ENCODE measurements at places on chromosomes 6 and 20.

DNA sequence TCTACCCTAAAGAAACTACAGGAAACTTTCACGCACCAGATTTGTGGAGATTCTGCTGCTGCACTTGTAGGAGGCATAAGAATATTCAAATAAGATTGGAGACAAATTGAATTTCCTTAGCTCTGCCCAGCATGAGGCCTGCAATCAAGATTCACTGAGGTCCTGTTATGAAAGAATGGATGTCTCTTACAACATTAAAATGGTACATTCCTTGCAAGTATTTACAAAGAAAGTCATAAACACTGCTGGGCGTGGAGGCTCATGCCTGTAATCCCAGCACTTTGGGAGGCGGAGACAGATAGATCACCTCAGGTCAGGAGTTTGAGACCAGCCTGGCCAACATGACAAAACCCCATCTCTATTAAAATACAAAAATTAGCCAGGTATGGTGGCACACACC lies 74.0 kb upstream of the MAP3K4 start:
- no peak for DNase-seq

- no peak for DNase-seq
Measured at GRCh38 chr20:32638848-32639247, 34.9 kb downstream of the C20orf203 start.

- no peak for DNase-seq
Measured at GRCh38 chr6:74320715-74321114, 624.7 kb downstream of the CD109 start.

DNA sequence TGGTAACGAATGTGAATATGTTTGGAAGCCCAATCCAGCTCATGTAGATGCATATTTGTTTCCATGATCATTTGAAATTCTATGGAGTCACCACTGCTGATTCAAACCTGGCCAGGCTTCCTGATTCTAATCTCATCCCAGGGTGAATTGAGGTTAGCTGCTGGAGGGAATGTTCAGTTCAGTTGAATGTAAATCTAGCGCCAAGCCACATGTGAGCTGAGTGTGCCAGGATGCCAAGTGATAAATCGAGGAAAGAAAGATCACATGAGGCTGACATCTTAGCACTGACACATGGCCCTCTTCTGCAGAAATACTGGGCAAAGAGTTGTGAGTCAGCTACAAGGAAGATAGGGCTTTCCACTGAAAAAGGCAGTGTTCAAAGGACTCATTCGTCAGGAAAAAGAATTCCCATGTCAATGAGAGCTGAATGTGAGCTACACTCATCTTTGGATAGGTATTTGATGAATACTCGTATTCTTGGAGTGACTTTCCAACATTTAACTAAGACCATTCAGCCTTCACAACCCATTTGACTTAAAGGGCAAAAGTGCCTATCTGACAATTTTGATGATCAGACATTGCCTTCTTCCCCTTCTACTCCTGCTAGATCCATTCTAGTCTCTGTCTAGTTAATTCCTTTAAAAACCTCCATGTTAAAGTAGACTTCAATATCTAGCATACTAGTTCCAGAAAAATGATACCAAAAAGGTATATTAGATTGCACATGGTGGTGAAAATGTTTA lies 172.1 kb downstream of the MTFR2 start:
- no peak for DNase-seq

DNA sequence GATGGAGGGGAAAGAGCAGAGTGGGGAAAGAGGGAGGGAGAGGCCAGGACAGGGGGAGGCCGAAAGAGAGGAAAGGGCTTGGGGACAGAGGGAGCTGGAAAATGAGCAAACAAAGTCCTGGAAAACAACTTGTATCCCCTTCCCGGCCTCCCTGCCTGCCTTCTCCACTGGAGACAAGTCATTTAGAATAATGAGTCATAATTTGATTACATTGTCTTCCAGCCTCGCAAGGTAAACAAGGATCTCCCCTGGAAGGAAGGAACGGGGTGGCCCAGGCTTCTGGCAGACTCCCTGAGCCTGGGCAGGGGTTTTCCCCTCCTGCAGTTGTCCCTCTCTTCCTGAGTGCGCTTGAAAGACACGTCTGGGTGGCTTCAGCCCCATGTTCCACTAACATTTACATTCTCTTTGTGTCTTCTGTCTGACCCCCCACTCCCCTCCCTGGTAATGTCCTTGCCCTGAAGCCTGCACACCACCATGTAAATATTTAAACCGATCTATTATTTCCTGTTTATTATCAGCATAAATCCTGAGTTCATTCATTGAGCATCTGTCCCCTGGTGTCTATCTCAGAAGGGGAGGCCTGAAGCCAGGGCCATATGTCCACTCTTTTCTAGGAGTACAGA lies 12.1 kb upstream of the MRPS18A start:
- DNase-seq, result peak; percentile 58

DNA sequence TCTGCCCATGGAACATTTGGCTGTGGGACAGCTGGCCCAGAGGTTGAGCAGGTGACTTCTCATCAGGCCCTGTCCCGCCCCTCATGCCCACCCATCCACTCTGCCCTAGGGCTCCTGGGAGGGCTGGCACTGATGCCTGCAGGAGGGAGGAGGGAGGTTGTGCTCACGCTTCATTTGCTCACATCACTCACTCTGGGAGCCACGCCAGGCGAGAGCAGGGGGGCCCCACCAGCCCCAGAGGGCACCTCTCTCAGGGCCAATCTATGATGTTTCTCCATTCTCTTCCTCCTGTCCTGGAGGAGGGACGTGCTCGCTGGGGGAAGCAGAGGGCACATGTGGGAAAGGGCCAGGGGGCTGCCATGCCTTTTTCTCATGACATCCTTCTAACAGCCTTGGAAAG lies 10.9 kb upstream of the GLP1R start:
- DNase-seq, result no peak

GRCh38 chr6:111841822-111842221 lies 31.4 kb downstream of the FYN start:
- no peak for DNase-seq

DNA sequence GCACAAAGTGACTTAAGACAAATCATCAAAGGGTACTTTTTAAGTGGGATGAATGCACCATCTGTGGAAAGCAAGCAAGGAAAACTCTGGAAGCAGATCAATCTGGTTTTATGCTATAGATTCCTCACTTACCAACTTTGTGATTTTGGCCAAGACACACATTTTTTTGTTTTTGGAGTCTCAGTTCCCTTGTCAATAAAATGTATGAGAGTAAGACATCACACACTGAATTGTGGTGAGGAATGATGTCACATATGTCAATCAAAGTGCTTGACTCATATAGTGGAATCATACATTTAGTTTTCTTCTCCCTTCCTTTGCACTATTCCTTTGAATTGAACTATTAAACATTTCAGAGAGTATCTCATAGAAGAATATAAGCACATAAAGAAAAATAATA lies 620.5 kb upstream of the CITED2 start:
- no peak for DNase-seq

DNA sequence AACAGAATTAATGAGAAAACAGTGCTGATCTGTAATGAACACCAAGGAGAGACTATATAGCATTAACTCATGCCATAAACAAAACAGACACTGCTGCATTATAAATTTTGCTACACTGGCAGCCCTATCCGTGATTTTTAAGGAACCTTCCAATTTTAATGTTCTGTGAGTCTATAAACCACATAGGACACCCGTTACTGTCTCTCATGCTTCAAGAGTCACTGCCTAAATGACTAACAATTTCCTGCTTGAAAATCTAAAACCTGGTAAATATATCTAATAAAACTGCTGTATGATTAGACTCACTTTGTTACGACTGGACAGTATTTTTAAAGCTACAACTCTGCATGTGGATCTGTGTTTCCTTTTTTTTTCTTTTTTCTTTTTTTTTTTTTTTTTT lies 8.7 kb downstream of the CHD6 start:
- no peak for DNase-seq

- no peak for DNase-seq
Measured at GRCh38 chr6:53179961-53180651, 31.5 kb upstream of the GCM1 start.

DNA sequence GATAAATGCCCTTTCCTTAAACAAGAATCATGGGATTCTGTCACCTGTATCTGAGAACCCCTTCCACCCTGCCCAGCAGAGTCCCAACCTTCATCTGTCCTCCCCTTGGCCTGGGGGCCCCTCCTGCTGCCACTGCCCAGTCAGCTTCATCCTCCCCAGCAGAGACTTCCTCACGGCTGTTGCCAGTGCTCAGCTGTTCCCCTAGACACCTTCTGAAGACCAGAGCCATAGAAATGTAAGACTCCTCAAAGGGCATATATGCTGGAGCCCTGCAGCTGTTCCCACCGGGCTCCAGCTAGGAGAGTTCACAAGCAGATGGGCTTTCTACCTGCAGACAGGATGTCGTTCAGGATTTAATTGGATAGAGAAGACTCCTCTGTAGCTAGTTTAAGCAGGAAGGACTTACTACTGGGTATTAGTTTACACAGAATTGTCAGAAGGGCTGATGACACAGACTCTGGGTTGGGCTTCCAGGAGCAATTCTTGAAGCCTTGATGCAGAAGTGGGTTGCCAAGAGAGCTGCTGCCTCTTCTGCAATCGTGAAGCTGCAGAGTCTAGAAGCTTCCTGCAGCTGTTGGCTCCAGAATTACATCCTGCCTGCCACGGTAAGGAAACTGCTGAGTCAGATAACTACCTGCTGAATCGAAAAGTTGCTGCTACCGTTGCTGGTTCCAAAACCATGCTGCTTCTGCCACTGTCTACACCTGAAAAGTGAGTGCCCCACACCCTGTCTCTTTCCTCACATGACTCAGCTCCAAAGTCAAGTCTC lies 57.1 kb upstream of the MLN start:
- no peak for DNase-seq

DNA sequence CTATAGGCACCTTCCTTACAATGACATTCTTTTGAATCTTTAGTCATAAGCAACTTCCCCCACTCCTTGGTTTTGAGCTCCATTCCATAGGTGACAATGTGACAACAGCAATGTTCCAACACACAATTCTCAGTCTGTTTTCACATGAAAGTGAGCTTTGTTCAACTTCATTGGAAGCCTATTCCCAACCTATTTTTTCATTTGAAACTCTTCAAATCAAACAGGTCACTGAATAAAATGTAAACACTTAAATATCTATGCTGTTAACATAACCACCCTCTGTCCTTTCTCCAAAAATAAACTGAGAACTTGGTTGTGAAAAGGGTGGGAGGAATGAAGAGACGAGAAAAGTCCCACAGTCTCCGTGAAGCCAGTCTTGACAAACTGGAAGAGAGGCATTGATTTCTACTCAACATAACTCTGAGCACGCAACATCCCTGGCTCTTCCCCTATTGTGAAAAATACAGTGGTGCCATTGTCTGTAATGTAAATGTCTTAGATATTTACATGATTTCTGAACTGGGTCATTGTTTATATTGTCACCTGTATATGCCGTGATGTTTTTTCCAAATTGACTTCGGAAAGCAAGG lies 343.1 kb downstream of the TFAP2A start:
- no peak for DNase-seq

DNA sequence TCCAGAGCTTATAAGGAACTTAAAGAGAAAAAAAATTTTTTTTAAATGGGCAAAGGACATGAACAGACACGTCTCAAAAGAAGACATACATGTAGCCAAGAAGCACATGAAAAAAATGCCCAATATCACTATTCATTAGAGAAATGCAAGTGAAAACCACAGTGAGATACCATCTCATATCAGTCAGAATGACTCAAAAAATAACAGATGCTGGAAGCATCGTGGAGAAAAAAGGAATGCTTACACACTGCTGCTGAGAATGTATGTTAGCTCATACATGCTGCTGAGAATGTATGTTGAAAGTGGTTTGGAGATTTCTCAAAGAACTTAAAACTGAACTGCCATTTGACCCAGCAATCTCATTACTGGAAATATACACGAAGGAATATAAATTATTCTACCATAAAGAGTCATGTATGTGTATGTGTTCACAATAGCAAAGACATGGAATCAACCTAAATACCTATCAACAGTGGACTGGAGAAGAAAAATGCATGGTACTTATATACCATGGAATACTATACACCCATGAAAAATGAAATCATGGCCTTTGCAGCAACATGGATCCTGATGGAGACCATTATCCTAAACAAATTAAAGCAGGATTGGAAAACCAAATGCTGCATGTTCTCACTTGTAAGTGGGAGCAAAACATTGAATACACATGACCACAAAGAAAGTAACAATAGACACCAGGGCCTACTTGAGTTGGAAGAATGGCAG lies 5.2 kb downstream of the OR11A1 start:
- no peak for DNase-seq

- peak; percentile 36 for DNase-seq
Measured at GRCh38 chr20:15703171-15703911, 869.9 kb downstream of the KIF16B start.

DNA sequence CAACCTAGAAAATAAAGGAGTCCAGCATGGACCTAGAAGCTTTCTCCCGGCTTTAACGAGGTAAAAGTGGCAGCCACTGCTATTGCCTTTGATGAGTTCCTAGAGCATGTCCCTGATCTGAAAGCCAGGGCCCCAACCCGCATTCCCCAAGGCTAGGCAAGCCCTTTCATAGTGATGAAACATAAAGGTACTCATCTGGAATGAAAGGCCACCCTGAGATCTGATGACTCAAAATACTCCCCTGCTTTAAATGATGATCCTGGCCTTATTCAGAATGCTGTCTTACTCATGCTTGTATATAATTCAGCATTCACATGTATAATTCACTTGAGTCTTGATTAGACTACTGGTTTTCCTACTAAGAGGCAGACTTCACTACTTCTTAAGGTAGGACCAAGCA lies 21.3 kb downstream of the TTPAL start:
- peak; percentile 69 for DNase-seq

DNA sequence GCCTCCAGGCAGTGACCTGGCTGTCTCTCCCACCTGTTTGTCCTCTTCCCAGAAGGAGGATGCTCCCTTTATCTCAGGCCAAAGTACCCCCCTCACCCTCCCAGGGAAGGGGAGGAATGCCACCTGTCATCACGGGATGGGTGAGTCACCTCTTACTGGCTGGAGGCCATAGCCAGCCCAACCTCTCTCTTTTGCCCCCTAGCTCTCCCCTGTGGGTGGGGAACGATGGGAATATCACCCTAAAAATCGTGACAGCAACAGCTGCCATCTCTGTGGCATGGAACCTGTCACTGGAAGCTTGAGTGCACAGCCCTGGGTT lies 137.5 kb upstream of the PTPN1 start:
- DNase-seq, result peak; percentile 66

DNA sequence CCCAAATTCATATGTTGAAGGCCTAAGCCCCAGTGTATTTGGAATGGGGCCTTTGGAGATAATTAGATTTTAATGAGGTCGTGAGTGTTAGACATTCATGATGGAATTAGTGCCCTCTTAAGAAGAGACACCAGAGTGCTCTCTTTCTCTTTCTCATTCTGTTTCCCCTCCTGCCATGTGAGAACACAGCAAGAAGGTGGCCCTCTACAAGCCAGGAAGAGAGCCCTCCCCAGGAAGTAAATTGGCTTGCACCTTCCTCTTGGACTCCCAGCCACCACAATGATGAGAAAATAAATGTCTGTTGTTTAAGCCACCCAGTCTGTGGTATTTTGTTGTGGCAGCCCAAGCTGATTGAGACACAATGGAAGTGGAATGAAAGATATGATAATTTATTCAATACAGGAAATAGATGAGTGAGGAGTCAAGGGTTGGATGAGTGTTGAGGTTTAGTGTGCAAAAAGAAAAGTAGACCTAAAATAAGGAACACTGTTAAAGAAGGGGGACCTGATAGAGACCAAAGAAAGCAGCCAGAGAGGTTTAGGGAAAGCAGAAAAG lies 25.9 kb upstream of the ATXN1 start:
- no peak for DNase-seq

Data from A549 (cell line).